ENCODE measurements at places on chromosomes 4 and X. TPM values are rescaled to one million over a fixed set of nuclear protein-coding genes. Genes with fewer than 3 reads are reported as not detected.

GAGE1 gene
- not detected for total RNA-seq

LDB2 gene
- 81.2 TPM for total RNA-seq

HSD17B13 gene
- total RNA-seq: under 0.01 TPM

LIN54 gene
- total RNA-seq: 16.9 TPM

MTMR8 gene
- 1.1 TPM for total RNA-seq

NAP1L2 gene
- 1.2 TPM for total RNA-seq
